NCI-H1105 (cell line): ENCODE measurements at places on chromosomes 7 and 10.
A peak's percentile ranks its signal among the peaks of the same experiment; 100 is the strongest.

- DNase-seq: no peak
Measured at GRCh38 chr7:46317256-46317655, 396.2 kb upstream of the IGFBP3 start.

DNA sequence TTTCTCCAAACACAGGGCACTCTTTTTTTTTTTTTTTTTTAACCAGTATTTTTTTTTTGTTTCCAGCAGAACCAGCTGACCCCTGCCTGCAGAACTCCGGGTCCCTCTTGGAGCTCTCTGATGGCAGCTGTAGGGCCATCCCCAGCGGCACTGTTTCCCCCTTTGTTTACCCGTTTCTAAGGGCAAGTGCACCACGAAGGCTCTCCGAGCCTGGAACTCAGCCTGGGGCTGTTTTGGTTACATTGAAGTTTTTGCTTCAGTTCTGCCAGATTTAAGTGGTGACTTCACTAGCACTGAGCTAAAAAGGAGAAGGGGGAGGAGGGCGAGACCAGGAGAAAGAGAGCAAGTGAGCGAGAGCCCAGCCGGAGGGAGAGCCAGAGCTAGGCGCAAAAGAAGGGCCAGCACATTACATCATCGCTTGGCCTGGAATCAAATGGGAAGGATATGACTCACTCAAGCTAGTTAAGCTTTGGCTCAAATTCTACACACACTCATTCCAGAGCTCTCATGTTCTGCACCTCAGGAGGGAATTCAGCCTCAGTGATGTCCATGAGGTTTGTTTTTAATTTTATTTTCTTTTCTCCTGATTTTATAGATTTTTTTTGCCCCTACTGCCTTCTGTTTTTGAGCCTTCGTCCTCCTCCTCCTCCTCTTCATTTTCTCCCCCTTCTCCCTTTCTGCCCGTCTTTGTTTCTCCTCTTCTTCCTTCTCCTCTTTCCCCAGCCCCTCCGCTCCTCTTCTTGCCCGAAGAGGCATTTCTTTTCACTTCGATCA is 272.3 kb downstream of the TRIL start:
- peak; percentile 35 for DNase-seq

DNA sequence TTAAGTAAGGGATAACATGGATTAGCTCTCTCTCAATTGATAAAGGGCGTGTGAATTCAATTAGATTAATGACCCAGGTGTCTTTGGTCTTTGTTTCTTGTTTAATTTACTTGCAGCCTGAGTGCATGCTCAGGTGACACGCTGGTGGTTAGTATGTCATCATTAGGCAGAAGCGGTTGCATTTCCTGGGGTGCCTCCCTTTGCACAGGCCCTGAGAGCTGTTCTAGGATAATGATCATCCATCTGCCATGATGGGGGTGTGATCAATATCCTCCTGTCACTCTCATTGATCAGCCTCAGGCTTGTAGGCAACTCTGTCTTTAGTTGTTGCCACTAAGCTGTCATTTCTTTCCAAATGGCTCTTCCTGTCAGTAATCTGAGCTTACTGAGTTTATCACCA is 99.6 kb upstream of the NPS start:
- no peak for DNase-seq

DNA sequence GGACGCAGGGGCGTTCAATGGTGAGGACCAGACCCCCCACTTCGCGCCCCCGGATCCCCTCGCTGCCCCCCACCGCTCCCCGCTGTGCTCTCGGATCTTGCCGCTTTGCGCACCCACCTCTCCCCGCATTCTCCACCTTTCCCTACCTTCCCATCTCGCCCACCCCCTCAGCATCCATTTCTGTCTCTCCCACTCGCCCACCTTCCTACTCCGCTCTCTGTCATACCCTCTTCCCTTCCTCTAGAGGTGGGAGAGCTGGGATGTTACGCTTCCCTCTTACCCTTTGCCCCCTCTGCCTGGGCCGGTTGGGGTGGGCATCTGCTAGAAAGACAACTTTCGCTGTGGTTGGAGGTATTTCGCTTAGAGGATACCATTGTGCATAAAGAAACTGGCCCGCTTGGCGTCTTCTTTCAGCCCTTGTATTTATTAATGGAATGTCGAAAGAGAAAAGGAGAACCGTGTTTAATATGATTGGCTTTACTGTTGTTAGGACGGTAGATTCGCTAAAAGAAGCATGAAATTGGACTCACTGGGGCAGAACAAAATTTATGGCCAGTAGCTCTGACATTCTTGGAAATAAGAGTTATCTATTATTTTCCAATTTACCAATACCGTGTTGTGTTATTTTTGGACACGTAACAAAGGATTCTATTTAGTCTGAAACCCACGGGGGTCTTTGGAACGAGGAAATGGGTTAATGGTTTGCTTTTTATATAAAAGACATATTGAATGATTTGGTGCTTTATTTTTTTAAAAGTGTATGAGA is 873 bp downstream of the PRKAR2B start:
- DNase-seq: no peak

- DNase-seq: no peak
Measured at GRCh38 chr10:70726909-70727495, 54.7 kb downstream of the ADAMTS14 start.

DNA sequence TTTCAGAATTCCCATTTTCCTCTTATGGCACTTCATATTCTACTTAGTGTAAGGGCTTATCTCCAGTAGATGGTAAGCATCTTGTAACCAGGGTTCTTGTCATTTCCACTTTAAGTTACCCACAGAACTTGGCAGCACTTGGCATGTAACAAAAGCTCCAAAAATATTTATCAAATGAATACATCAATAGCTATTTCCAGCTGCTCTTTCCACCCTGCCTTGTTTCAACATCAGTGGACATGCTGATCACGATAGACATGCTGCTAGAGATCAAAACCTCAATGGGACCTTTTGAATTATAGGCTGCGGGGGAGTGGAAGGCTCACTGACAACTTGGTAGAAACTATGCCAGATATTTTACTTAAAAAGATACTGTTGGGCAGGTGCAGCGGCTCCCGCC is 32.9 kb downstream of the HOXA1 start:
- no peak for DNase-seq

- no peak for DNase-seq
Measured at GRCh38 chr10:94036766-94037033, 43.0 kb downstream of the PLCE1 start.

- no peak for DNase-seq
Measured at GRCh38 chr10:35600193-35600592, 4.9 kb upstream of the GJD4 start.
